Right atrium auricular region (tissue), 2 donors: ENCODE measurements at places on chromosomes 7 and 10.
A peak's percentile ranks its signal among the peaks of the same experiment; 100 is the strongest.

GRCh38 chr10:10542477-10542876, 475.2 kb upstream of the CELF2 start:
- H3K27me3 ChIP-seq, result no peaks in the 10 kb centered on the region
- peak; percentile 42 for DNase-seq
- no peaks in the 10 kb centered on the region for H3K4me1 ChIP-seq
- H3K27ac ChIP-seq, result peak overlapping the region; percentile 57

DNA sequence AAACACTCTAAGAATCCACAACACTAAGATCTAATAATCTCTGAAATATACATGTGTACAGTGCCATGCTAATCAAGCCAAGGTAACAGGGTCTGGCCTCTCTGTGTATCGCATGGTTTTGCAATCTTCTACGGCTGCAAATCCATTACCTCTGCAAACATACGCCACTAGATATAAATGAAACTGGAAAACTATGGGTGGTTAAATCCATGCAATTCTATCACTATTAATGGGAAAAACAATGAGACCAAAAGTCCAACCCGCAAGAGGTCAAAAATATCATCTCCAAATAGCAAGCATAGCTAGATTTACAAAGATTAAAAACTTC, 23.0 kb downstream of the SGCE start:
- no peaks in the 10 kb centered on the region for H3K27me3 ChIP-seq
- no peak overlapping the region for H3K27ac ChIP-seq
- DNase-seq, result no peak
- no peaks in the 10 kb centered on the region for H3K36me3 ChIP-seq
- H3K4me3 ChIP-seq, result no peak overlapping the region
- peaks cover 4% of the 10 kb centered on the region for H3K4me1 ChIP-seq

GRCh38 chr10:99809931-99810615, 27.6 kb downstream of the ABCC2 start:
- H3K27me3 ChIP-seq, result no peaks in the 10 kb centered on the region
- H3K36me3 ChIP-seq, result no peaks in the 10 kb centered on the region
- DNase-seq, result no peak

- no peaks in the 10 kb centered on the region for H3K27me3 ChIP-seq
- DNase-seq, result no peak
- no peaks in the 10 kb centered on the region for H3K4me1 ChIP-seq
- no peaks in the 10 kb centered on the region for H3K36me3 ChIP-seq
- no peak overlapping the region for H3K27ac ChIP-seq
- H3K4me3 ChIP-seq, result no peak overlapping the region
Measured at GRCh38 chr10:68586606-68587305, 26.6 kb downstream of the TET1 start.

GRCh38 chr10:3281941-3282673, 109.5 kb upstream of the PITRM1 start:
- DNase-seq, result no peak
- H3K4me3 ChIP-seq, result no peak overlapping the region
- H3K27me3 ChIP-seq, result no peaks in the 10 kb centered on the region

- no peaks in the 10 kb centered on the region for H3K4me1 ChIP-seq
- no peak for DNase-seq
- no peak overlapping the region for H3K4me3 ChIP-seq
- no peaks in the 10 kb centered on the region for H3K36me3 ChIP-seq
- no peak overlapping the region for H3K27ac ChIP-seq
Measured at GRCh38 chr10:78451592-78451991, 417.9 kb downstream of the RPS24 start.

DNA sequence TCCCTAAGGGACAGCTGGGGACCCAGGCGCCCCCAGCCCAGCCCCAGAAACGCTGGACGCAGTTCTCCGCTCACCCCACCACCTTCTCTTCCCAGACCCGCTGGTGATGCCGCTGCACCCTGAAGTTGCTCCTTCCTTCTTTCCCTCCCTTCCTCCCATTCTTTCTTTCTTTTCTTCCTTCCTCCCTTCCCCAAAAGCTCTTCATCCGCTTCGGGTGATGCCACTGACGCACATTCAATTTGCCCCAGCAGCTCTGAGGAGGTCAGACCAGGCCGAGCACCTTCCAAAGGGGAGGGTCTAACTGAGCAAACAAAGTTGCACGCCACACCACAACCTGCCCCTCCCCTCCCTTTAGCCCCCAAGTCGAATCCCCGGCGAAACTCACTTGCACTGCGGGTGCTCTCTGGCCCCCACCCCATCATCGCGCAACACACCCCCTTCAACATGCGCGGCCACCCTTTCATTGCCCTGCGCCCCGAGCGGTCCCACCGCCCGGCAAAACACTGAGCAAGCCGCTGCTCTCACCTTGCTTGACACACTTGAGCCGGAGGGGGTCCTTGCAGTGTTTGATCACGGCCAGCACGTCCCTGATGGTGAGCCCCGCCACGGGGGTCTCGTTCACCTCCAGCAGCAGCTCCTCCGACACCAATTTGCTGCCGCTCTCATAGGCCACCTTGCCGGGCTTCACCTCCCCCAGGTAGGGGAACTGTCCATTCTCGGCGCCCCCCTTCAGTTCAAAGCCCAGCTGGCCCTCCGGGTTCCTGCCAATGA, 787 bp downstream of the MAGI2 start:
- no peak for DNase-seq
- H3K27ac ChIP-seq, result peak overlapping the region; percentile 97
- H3K4me1 ChIP-seq, result peaks cover 36% of the 10 kb centered on the region
- no peaks in the 10 kb centered on the region for H3K27me3 ChIP-seq

DNA sequence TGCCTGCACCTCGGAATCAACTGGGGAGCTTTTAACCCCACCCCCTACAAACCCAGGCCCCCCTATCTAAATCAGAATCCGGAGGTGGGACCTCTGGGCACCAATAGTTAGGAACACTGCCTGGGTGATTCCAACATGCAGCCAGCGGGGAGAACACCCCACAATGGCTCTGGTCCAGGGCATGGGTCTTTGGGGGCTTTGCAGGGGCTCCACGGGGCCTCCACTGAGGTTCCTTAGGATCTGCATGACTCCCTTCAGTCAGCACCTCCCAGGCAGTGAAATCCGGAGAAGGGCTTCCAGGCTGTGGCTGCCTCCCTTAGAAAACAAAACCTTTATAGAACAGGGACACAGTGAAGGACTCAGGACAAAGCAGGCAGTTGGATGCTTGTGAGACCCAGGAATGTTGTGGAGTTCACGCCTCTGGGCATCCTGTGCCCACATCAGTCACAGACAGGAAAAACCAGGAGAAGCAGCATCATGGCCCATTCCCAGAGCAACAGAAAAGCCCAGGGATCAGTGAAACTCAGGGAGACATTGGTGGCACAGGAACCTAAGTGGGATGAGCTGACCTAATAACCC, 16.5 kb upstream of the AOC1 start:
- H3K4me1 ChIP-seq, result no peaks in the 10 kb centered on the region
- no peaks in the 10 kb centered on the region for H3K36me3 ChIP-seq
- DNase-seq, result no peak
- H3K27ac ChIP-seq, result no peak overlapping the region
- no peak overlapping the region for H3K4me3 ChIP-seq

DNA sequence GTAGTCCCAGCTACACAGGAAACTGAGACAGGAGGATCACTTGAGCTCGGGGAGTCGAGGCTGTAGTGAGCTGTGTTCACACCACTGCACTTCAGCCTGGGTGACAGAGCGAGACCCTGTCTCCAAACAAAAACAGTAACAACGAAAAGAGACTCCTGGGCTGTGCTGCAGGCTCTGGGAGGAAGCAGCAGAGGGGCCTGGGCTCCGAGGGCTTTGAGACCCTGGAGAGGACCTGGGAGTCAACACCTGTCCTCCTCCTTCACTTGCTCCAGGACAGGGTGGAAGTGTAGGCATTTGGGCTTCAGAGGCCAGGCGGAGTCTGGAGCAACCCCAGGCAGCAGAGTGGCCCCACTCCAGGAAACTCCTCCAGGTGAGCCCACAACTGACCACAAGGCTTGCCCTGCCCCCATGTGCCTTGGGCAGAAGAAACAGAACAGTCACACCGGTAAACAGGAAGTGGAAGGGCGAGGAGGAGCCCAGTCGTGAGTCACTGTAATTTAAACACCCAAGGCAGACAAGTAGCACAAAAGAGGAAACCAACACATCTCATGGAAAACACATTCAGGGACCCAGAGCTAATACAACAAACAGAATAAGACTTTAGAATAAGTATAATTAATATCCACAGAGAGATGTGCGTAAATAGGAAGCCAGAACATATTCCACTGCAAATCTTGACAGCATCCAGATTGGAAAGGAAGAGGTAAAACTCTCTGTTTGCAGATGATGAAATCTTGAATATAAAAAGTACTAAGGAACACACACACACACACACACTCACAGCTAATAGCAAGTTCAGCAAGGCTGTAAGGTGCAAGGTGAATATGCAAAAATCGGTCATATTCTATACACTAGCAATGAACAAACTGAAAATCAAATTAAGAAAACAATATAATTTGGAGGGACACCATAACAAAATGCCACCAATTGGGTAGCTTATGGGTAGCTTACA, 20.5 kb upstream of the RASGEF1A start:
- DNase-seq, result no peak
- no peak overlapping the region for H3K4me3 ChIP-seq
- H3K27me3 ChIP-seq, result peaks cover 5% of the 10 kb centered on the region
- H3K4me1 ChIP-seq, result no peaks in the 10 kb centered on the region
- no peak overlapping the region for H3K27ac ChIP-seq

GRCh38 chr10:8416760-8417159, 362.3 kb downstream of the GATA3 start:
- no peaks in the 10 kb centered on the region for H3K36me3 ChIP-seq
- H3K4me1 ChIP-seq, result no peaks in the 10 kb centered on the region
- H3K27me3 ChIP-seq, result no peaks in the 10 kb centered on the region
- DNase-seq, result no peak

- no peak overlapping the region for H3K27ac ChIP-seq
- DNase-seq, result no peak
- no peaks in the 10 kb centered on the region for H3K27me3 ChIP-seq
- no peaks in the 10 kb centered on the region for H3K36me3 ChIP-seq
- H3K4me1 ChIP-seq, result no peaks in the 10 kb centered on the region
Measured at GRCh38 chr10:113743594-113743993, 7.9 kb upstream of the PLEKHS1 start.
